AG09319 (cell line): ENCODE measurements at places on chromosomes 2 and 18.

- DNase-seq = no peak
Observed at GRCh38 chr2:160635488-160635887, 141.9 kb upstream of the RBMS1 start.

GRCh38 chr2:132701810-132702209, 31.8 kb upstream of the LYPD1 start:
- no peak for DNase-seq

DNA sequence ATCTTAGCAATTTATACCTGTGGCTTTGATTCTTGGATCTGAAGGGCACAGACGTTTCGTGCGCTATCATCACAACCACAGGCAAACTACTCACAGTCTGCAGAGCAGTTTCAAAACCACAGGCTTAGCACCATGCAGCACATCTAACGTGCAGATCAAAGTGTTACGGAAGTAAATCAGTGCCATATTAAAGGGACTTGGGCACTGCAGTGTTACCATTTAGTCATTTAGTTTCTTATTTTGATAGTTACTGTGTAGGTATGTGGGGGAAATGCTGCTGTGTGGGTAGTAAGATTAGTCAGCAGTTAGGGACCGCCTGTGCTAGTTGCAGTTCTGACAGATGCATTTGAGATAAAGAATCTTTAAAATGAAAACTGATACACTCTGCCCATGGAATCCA, 384.0 kb downstream of the NBAS start:
- no peak for DNase-seq

DNA sequence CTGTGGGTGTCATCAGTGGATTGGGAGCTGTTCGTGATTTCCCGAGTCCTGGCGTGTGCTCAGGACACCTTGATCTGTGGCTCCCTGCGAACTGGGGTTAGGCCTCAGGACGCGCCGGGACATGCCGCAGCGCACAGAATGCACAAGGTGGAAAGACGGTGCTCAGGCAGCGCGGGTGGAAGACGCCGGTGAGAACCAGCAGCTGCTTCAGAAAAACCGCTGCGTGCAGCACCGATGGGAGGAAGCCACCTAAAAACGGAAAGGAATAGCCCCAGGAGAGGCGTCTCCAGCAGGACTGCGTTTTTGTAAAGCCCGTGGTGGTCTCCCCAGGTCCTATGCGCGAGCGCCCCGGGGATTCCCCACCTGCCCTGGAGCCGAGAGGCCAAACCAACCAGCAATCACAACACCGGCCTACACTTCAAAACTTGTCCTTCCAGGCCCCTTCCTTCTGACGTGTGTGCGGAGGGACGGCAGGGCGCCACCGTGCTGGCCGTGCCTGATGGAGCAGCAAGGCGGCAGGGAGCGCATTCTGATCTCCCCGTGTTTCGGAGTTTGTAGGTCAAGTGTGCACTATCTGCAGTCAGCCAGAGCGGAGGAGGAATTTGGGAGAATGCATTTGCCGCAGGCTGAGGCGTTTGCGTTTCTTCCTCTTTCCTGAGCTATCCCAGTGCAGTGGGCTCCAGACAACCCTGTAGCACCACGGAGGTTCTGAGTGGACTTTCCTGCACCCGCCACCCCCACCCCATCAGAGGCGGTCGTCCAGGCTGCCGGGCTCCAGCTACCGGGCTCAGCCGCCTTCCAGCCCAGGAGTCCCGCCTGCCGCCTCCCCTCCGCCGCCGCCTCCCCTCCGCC, 32.2 kb downstream of the RTP5 start:
- DNase-seq = no peak

GRCh38 chr2:176639671-176640070, 370.4 kb downstream of the MTX2 start:
- no peak for DNase-seq

- no peak for DNase-seq
Observed at GRCh38 chr2:80863147-80863714, 558.7 kb upstream of the LRRTM1 start.

GRCh38 chr2:232634206-232635150, 1.1 kb downstream of the EFHD1 start:
- DNase-seq = no peak

GRCh38 chr2:224764565-224765236, 48.5 kb upstream of the CCDC195 start:
- no peak for DNase-seq
